ENCODE measurements at places on chromosomes 7 and 10.

- DNase-seq, result no peak
Observed at GRCh38 chr10:108894402-108895301, 1028.7 kb downstream of the XPNPEP1 start.

- peak; percentile 39 for DNase-seq
Observed at GRCh38 chr7:46201961-46202360, 280.9 kb upstream of the IGFBP3 start.

DNA sequence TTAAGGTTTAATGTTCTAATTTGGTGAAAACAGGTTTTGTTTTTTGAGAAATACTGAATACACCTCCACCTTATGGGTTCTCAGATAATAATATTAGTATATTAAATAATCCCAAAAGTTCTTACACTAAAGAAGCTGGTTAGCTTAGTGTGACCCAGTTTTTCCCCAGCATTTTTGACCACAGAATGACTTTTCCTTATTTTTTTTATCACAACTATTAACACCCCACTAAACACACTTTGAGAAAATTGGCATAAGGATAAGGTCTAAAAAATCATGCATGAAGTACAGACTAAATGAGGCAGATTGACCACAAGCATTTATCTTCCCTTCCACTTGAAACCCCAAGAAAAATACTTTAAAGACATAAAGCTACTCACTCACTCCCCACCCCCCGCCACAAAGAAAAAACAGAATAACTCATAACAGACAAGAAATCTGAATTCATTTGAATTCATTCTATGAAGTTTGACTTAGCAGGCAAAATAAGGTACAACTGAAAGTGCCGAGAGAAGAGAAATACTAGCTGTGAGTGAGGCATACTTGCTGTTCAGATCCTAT lies 49.7 kb upstream of the WNT16 start:
- no peak for DNase-seq

DNA sequence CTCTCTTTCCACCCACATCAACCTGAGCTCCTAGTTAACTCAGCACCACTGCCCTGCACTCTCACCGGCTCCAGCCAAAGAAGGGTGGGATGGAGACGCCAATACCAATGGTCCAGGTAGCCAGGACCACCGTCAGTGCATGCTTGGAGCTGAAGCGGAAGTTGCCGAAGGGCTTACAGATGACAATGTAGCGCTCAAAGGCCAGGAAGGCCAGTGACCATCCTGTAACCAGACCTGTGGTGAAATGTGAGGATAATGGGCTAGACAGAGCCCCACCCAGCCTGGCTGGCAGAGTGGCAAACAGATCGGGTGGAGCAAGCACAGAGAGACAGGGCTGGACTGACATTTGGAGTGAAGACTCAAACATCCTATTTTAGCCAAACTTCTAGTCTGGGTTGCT lies 673 bp downstream of the OPN1SW start:
- DNase-seq, result no peak

DNA sequence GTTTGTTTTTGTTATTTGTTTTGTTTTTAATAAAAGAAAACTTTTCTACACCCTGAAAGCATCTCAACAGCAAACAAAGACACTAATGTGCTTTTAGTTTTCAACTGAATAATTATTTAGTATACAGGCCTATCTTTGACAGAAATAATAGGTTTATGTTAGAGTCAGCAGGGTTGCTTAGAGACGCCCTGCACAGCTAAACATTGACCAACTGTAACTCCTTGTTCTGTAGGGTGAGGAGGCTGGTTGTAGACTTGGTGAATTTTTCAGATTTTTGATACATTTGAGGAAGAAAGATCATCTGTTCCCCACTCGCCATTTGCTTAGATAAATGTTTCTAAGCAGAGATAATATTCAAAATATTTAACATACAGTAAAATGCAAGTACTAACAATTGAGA lies 103.1 kb downstream of the CALCR start:
- no peak for DNase-seq

DNA sequence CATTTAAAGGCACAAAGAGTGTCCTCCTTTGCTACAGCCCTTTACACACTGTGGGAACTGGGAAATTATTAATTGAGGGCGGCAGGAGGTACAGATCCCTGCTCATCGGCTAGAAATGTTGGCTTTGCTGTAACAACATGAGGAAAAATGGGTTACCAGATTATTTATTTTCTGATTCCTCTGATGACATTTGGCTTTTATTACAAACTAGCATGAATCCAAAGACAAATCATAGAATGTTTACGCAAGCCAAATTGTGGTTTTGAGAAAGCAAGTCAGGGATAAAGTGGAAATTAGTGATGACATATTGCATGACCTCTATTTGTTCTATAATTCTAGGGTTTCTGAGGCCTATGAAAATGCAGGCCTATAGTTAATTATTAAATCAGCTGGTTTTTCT lies 126.1 kb upstream of the TMEM196 start:
- no peak for DNase-seq

GRCh38 chr7:99371376-99371920 lies 3.1 kb upstream of the ARPC1B start:
- no peak for DNase-seq

DNA sequence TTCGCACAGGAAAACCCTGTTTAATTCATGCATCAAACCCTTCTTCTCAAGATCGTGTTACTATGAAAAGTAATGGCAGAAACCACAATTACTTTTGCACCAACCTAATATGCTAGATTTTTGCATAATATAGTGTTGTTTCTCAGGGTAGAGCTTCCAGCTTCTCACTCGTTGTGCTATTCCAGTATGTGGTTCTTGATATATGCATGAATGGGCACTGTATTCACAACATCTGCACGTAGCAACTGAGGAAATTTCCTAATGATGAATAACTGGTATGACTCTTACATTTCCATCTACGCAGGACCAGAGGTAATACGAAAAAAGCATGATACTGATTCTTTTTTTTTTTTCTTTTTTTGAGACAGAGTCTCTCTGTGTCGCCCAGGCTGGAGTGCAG lies 326.6 kb upstream of the GALNT17 start:
- DNase-seq, result no peak

- DNase-seq, result no peak
Observed at GRCh38 chr7:43834463-43835251, 34.7 kb downstream of the MRPS24 start.

DNA sequence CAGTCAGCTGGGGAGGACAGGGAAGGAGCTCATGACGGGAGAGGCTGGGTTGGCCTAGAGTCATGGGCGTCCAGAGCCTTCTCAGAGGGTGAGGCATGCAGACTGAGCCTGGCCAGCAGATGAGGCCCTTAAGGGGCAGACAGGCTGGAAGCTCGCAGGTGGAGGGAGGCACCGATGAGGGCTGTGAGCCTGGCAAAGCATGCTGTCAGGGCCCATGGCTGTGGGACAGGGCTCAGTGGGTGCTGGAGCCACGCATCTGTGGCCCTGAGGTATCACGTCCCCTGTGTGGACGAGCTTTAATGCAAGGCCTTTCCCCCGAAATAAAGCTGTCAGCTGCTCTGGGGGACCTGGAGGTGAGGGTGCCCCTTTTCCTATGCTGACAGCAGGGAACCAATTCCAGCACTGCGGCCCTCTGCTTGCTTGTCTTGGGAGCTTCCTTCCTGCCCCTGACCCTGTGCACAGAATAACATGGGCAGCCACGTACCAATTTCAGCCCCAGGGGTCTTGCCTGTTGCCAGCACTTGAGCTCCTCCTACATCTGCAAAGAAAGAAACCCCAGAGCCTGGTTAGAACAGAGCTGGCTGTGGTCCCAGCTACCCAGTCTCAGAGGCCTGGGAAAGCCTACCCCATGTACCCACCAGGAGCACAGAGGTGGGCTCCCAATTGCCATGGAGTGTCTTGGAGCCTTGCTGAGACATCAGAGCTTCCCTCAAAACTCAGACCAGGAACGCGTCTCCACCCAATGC lies 20.6 kb downstream of the TMEM273 start:
- no peak for DNase-seq

GRCh38 chr10:613271-614138 lies 76.0 kb downstream of the DIP2C start:
- DNase-seq, result no peak

DNA sequence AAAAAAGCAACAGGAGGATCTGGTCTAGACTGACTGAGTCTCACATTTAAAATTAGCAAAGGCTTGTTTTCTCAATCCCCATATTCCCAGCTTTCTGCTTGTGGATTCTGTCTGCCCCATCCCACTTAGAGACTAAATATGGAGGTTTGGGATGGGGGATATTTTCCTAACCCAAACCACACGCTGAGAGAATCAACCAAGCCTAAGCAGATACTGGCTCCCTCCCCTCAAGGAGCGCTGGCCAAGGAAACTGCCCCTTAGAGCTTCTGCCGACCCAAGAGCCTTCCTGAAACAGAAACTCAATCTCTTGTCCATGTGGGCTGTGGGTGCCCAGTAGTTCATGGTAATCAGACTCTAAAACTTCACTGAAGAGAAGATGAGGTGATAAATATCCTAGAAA lies 3.9 kb downstream of the FFAR4 start:
- DNase-seq, result no peak

GRCh38 chr10:6153845-6154244 lies 48.9 kb upstream of the PFKFB3 start:
- no peak for DNase-seq

GRCh38 chr10:113487154-113487553 lies 65.7 kb upstream of the HABP2 start:
- no peak for DNase-seq

DNA sequence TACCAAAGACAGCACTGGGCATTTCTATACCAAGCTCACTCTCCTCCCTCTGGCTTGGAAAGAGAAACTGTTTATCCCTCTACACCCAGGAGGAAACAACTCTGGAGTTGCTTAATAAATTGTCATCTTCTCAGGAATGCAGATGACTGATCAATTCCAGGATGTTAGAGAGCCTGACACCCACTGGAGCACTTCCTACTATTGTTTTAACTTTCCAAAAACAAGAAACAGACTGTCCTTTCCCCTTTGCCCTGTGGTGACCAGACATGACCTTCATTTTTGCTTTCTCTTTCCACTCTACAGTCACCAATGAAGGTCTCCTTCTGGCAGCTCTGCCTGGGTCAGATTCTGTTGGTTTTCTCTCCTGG lies 19.6 kb downstream of the GIMAP4 start:
- DNase-seq, result no peak

DNA sequence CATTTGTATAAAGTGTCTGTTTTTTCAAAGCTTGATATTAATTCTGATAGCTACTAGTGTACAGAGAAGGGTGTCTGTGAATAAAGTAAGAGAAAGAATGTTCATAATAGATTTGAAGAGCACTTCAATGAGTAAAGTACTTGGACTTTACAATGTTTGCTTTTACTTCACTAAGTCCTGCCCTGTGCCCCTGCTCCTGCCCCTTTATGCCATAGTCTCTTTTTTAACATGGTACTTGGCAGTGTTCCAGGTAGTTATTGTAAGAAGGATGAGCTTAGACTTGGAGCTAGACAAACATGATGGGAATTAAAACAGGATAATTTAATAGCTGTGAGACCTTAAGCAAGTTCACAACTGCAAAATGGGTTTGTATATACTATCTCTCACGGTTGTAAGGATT lies 41.0 kb downstream of the ZEB1 start:
- DNase-seq, result peak; percentile 9

GRCh38 chr10:75466001-75466400 lies 34.6 kb downstream of the LRMDA start:
- no peak for DNase-seq

DNA sequence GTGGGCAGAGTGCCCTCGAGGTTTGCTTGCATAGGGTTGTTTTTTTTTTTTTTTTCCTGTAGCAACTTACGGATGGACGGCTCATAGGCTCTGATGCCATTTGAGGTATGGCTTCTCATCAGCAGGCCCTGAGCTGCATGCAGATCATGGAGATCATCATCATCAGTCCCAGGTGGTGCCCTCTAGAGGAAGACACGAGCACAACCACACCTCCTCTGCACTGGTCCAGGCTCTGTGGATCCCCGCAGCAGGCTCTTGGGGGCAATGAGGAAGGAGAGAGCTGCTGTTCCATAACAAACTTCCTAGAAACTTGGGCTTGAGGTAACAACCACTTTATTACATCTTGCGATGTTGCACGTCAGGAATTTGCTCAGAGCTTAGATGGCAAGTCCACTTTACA lies 132.7 kb upstream of the CXCL12 start:
- DNase-seq, result no peak

GRCh38 chr10:86317949-86318725 lies 48.5 kb downstream of the GRID1 start:
- DNase-seq, result no peak

DNA sequence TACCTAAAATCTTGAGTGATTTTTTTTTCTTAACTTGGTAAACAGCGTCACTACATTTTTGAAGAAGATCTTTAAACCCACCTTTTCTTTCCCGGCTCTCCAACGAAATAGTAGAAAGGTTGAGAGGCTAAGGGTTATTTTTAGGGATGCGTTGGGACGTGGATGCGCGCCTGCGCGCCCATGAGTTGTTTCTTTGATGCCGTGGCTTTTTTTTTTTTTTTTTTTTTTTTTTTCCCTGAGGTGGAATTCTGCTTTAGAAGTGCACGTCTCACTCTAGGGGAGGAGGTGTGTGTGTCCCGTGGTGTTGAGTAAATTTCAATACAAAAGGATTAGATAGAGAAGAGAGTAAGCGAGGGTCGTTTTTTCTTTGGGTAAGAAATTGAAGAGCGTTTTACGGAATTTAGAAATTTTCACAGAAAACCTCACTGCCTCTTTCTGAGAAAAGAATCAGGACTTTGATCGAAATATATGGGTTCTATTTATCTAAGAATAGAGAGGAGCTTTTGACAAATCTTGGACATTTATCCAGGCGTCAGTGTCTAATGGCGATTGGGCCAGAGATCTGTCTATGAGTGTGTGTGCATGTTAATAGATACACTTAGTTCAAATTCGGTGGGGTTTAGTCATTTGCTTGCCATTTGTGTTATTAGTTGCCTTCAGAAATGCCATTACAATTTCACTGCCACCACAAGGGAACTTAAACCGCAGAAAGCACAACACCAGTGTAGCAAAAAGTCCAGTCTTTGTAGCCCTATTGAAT lies 1.2 kb upstream of the SP8 start:
- no peak for DNase-seq

GRCh38 chr7:1844336-1844950 lies 174.4 kb downstream of the ELFN1 start:
- no peak for DNase-seq

Measured in NCI-H446 treated with DMSO at 0.1 percent for 48 hours (cell line).